ENCODE measurements at places on chromosomes 5 and 9.
A peak's percentile ranks its signal among the peaks of the same experiment; 100 is the strongest.

- no peak for DNase-seq
- H3K36me3 ChIP-seq, result no peaks in the 10 kb centered on the region
- H3K4me1 ChIP-seq, result peaks cover 27% of the 10 kb centered on the region
- H3K4me3 ChIP-seq, result no peak overlapping the region
- no peak overlapping the region for H3K27ac ChIP-seq
These were observed 105.2 kb downstream of the RASEF start for GRCh38 chr9:82957529-82958379.

DNA sequence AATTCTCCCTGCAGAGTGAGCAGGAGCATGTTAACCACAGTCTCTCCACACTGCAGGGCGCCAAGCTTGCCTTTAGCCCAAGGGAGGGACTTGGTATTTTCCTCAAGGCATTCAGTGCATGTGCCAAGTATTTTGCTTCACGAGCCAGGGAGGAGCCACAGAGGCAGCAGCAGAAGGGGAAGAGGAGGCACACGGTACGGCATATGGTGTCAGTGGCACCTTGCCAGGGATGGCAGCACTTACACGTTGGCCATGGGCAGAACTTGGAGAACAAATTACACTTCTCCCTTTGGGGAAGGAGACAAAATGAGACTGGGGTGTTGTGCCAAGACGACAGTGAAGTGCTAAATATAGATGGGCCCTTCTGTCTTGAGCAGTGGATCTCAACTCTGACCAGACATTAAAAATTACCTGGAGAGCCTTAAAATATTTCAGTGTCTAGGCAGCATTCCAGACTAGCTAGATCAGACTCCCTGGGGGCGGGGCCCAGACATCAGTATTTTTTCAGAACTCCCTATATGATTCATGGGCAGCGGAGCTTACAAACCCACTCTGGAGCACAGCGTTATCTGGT, 155.8 kb downstream of the DRD1 start:
- H3K27me3 ChIP-seq, result peaks cover 3% of the 10 kb centered on the region
- no peaks in the 10 kb centered on the region for H3K36me3 ChIP-seq
- no peak overlapping the region for H3K4me3 ChIP-seq
- DNase-seq, result no peak
- H3K4me1 ChIP-seq, result peaks cover 9% of the 10 kb centered on the region
- H3K27ac ChIP-seq, result peak overlapping the region; percentile 21

DNA sequence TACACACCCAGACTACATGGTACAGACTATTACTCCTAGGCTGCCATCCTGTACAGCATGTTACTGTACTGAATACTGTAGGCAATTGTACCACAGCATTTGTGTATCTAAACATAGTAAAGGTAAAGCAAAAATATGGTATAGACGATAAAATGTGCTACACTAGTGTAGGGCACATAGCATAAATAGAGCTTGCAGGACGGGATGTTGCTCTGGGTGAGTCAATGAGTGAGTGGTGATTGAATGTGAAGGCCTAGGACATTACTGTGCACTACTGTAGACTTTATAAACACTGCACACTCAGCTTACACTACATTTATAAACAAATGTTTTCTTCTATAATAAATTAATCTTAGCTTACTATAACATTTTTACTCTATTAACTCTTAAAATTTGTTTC, 25.6 kb downstream of the ANKRD55 start:
- H3K4me3 ChIP-seq, result no peak overlapping the region
- peaks cover 6% of the 10 kb centered on the region for H3K4me1 ChIP-seq
- H3K27ac ChIP-seq, result no peak overlapping the region
- no peaks in the 10 kb centered on the region for H3K27me3 ChIP-seq

- peaks cover 78% of the 10 kb centered on the region for H3K27me3 ChIP-seq
- peaks cover 10% of the 10 kb centered on the region for H3K4me1 ChIP-seq
These were observed 417 bp downstream of the GABBR2 start for GRCh38 chr9:98708103-98708932.

GRCh38 chr5:67921004-67921601, 294.5 kb upstream of the PIK3R1 start:
- H3K4me1 ChIP-seq, result peaks cover 4% of the 10 kb centered on the region
- no peak overlapping the region for H3K4me3 ChIP-seq
- H3K36me3 ChIP-seq, result no peaks in the 10 kb centered on the region
- DNase-seq, result no peak
- H3K27me3 ChIP-seq, result no peaks in the 10 kb centered on the region
- no peak overlapping the region for H3K27ac ChIP-seq

GRCh38 chr5:150489360-150490295, 18.3 kb upstream of the NDST1 start:
- H3K27ac ChIP-seq, result peak overlapping the region; percentile 50
- H3K4me1 ChIP-seq, result peaks cover 70% of the 10 kb centered on the region
- peaks cover 9% of the 10 kb centered on the region for H3K36me3 ChIP-seq
- DNase-seq, result no peak
- no peaks in the 10 kb centered on the region for H3K27me3 ChIP-seq

DNA sequence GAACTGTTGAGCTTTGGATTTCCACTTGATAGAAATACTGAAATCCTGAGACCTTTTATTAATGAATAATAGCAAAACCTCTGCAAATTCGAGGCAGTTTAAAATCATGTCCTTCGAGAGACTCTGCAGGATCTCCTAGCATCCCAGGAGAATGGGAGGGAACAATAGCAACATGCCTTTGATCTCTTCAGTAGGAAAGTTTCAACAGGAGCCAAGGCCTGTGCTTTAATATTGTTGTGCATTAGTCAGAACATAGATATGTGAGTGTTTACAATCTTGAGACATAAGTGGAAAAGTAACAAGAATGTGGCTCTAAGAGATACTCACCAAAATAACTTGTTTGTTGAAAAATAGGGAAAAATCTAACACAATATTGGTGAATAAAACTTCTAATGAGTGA, 83.3 kb upstream of the LHFPL2 start:
- H3K4me3 ChIP-seq, result no peak overlapping the region
- no peak for DNase-seq
- H3K36me3 ChIP-seq, result no peaks in the 10 kb centered on the region
- no peak overlapping the region for H3K27ac ChIP-seq
- no peaks in the 10 kb centered on the region for H3K27me3 ChIP-seq
- peaks cover 5% of the 10 kb centered on the region for H3K4me1 ChIP-seq

DNA sequence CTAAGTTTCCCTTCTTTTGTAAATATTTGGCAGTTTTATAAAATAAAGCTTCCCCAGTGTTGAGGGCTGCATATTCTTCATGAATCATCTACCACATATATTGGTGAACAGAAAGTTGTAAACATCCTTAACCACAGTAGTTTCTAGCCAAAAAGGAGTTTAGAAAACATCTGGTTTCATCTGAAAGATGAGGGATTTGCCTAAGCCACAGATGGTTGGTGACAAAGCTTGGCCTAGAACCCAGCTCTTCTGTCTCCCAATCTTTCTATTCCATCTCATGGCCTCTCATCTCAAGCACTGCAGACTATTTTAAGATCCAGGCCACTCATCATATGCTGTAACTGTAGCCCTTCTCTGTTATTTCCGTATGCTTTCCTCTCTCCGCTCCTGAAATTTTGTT, 232.3 kb upstream of the TRPM3 start:
- H3K4me1 ChIP-seq, result no peaks in the 10 kb centered on the region
- H3K27ac ChIP-seq, result no peak overlapping the region
- no peaks in the 10 kb centered on the region for H3K36me3 ChIP-seq
- H3K27me3 ChIP-seq, result no peaks in the 10 kb centered on the region
- DNase-seq, result no peak

- DNase-seq, result no peak
- peaks cover 20% of the 10 kb centered on the region for H3K36me3 ChIP-seq
- H3K27ac ChIP-seq, result no peak overlapping the region
- no peak overlapping the region for H3K4me3 ChIP-seq
- H3K4me1 ChIP-seq, result peaks cover 11% of the 10 kb centered on the region
These were observed 45.6 kb downstream of the APTX start for GRCh38 chr9:32955655-32956478.

DNA sequence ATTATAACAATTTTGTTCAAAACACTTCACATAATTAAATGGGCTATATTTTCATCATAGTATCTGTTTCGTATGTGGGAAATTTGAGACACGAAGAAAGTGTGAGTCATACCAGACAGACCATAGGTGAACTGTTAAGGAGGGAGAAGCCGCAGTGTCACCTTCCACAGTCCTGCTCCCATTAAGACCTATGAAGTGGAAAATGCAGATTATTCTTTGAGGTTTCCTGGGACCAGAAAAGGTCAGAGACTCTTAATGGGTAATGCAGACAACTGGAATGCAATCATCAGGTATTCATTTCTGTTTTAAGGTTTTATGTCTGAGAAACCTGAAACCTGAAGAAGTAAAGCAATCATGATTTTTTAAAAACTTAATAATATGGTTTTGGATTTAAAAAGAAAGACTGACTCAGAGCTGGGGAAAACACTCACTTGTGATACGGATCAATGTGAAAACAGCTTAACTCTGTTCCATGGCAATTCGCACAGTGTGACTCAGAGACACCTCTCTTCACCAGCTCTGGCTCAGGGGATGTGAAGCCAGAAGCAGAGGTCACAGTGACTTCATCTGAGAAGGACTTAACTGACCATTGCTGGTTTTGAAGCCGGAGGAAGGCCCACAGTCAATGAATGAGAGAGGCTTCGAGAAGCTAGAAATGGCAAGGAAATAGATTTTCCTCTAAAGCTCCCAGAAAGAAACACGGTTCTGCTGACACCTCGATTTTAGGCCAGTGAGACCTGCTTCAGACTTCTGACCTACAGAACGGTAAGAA, 17.2 kb upstream of the GCNT1 start:
- no peaks in the 10 kb centered on the region for H3K27me3 ChIP-seq
- peaks cover 11% of the 10 kb centered on the region for H3K4me1 ChIP-seq
- H3K27ac ChIP-seq, result no peak overlapping the region
- H3K4me3 ChIP-seq, result no peak overlapping the region
- H3K36me3 ChIP-seq, result no peaks in the 10 kb centered on the region

DNA sequence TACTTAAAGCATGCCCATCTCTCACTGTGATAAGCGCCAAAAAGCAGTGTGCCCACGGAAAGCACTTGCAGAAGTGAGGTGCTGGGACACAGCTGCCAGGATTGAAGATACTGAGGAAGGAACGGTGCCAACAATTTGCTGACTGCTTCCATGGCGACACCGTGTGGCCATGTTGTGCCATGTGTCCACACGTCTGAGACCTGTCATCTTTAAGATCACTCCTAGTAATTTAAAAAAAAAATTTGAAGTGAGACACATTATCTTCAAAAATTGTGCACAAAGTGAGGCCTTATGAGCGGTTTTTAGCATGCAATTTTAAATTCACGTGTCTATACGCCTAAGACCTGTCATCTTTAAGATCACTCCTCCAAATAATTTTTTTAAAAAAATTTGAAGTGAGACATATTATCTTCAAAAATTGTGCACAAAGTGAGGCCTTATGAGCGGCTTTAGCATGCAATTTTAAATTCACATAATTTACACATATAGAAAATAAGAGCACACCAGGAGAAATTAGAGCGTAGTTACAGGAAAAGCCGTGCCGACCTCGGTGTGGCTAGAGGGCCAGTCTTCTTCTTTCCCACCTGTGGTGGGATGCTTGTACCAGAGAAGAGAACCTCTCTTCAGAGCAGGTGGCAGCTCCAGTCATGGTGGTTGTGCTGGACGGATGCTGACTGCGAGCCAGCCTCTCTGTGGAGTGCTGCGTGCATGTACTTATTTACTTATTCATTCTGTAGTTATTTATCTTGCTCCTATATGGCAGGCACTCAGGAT, 21.4 kb upstream of the FLT4 start:
- H3K27ac ChIP-seq, result no peak overlapping the region
- DNase-seq, result no peak
- H3K27me3 ChIP-seq, result peaks cover 72% of the 10 kb centered on the region
- no peak overlapping the region for H3K4me3 ChIP-seq
- H3K36me3 ChIP-seq, result no peaks in the 10 kb centered on the region
- peaks cover 3% of the 10 kb centered on the region for H3K4me1 ChIP-seq

DNA sequence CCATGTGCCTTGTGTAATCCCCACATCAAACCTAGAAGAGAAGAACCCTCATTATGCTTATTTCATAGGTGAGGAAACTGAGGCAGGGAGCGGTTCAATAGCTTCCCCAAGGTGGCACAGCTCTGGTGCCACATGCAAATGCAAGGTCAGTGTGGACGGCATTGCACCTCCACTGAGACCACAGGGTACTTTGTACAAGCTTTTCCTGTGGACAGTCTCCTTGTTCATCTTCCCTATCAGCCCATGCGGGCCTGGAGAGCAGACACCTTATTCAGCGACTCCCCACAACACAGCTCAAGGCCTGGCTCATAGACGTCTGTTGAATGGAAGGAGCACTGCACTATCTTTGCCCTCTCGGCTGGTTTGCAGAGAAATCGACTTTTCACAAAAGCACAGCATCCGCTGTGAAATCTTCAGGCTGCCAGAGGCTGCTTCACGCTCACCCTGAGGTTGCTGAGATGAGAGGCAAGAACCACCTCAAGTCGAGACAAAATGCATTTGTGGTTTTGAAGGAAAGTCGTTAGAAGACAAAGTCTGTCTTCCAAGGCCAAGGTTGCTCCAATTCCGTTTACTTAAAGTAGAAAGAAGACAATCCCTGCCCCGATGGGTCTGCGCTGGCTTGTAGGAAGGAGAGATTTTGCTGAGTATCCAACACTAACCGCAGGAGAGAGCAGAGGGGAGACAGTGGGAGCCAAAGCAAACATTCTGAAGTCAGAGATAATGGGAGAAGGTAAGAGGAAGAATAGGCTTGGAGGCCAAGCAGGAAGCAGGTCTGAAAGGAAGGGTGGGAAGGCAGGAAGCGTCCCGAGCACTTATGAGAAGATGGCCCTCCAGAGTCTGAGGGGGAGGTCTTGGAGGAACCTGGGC, 34.2 kb upstream of the STRBP start:
- no peak for DNase-seq
- no peaks in the 10 kb centered on the region for H3K27me3 ChIP-seq
- peaks cover 18% of the 10 kb centered on the region for H3K4me1 ChIP-seq
- peak overlapping the region; percentile 15 for H3K27ac ChIP-seq
- H3K4me3 ChIP-seq, result no peak overlapping the region
- no peaks in the 10 kb centered on the region for H3K36me3 ChIP-seq

DNA sequence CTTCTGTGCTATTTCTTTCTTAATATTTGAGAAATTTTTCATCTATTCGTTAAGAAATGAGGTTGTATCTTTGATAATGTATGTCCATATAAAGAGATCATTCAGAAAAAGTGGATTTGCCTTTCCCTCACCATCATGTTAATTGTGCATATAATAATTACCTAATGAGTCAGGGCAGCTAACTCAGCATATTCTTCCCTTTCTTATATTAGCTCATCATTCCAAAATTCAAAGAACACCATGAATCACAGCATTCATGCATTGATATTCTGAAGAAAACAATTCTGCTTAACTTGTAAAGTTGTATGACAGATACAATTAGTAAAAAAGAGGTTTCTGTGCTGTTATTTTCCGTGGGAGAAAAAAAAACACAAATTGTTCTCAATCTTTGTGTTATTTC, 630.6 kb downstream of the TLE1 start:
- H3K27me3 ChIP-seq, result no peaks in the 10 kb centered on the region
- H3K4me1 ChIP-seq, result no peaks in the 10 kb centered on the region
- no peak for DNase-seq
- no peak overlapping the region for H3K27ac ChIP-seq

DNA sequence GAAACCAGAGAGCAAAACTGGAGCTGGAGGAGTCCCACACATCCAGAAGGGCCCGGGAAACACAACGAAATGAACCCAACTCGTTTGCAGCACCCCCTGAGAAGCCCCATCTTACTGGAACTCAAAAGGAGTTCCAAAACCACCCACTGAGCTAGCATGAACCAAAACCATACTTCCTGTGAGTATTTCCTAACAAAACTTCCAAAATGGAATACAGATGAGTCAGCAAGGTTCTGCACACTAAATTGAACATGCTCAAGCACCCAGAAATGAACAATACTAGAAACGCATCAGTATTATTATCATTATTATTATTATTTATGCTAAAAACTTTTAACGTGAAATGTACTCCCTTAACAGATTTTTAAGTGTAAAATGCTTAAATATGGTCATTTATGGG, 8.0 kb upstream of the SPOCK1 start:
- H3K27ac ChIP-seq, result no peak overlapping the region
- no peak for DNase-seq
- H3K36me3 ChIP-seq, result no peaks in the 10 kb centered on the region
- H3K27me3 ChIP-seq, result peaks cover 20% of the 10 kb centered on the region
